ENCODE measurements at places on chromosomes 7 and 10.

GRCh38 chr10:5491477-5491876 is 7.9 kb downstream of the CALML5 start:
- no peaks in the 10 kb centered on the region for H3K36me3 ChIP-seq
- H3K27ac ChIP-seq: no peak overlapping the region
- DNase-seq: no peak
- H3K4me1 ChIP-seq: peaks cover 16% of the 10 kb centered on the region

- H3K27me3 ChIP-seq: no peaks in the 10 kb centered on the region
- H3K36me3 ChIP-seq: no peaks in the 10 kb centered on the region
- H3K4me3 ChIP-seq: no peak overlapping the region
- no peak for DNase-seq
- no peak overlapping the region for H3K27ac ChIP-seq
Observed at GRCh38 chr10:29828956-29829355, 194.2 kb upstream of the SVIL start.

- H3K4me3 ChIP-seq: no peak overlapping the region
Observed at GRCh38 chr7:90312745-90313144, 8.4 kb downstream of the FAM237B start.

DNA sequence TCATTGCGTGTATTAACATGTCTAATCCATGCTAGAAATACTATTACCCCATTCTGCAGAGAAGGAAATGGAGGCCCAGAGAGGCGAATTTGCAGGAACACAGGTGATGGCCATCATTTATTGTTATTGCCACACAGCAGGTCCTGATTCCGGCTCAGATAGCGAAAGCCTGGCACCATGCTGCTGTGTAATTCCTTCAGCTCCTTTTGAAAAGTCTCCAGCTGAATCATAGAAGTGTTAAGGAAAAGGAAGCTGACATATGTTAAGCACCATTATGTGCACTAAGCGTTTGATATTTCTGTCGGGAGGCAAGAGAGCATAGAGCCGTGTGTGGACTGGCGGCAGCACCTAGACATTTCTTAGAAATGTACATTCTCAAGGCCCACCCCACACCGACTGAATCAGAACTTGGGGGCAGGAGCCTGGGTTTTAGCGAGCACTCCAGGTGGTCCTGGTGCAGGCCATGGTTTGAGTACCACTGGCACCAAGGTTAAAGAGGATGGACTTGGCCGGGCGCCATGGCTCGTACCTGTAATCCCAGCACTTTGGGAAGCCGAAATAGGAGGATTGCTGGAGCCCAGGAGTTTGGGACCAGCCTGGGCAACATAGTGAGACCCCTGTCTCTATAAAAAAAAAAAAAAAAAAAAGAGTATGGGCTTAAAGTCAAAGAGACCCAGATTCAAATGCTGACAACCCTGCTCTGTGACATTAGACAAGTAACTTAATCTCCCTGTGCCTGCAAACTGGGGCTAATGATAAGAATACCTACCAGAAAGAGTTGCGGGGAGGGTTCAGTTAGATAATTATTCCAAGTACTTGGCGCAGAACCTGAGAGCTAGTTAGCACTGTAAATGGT is 52.2 kb downstream of the UNC5B start:
- H3K4me3 ChIP-seq: no peak overlapping the region
- no peak for DNase-seq
- H3K27ac ChIP-seq: no peak overlapping the region
- H3K36me3 ChIP-seq: no peaks in the 10 kb centered on the region
- H3K4me1 ChIP-seq: peaks cover 36% of the 10 kb centered on the region

DNA sequence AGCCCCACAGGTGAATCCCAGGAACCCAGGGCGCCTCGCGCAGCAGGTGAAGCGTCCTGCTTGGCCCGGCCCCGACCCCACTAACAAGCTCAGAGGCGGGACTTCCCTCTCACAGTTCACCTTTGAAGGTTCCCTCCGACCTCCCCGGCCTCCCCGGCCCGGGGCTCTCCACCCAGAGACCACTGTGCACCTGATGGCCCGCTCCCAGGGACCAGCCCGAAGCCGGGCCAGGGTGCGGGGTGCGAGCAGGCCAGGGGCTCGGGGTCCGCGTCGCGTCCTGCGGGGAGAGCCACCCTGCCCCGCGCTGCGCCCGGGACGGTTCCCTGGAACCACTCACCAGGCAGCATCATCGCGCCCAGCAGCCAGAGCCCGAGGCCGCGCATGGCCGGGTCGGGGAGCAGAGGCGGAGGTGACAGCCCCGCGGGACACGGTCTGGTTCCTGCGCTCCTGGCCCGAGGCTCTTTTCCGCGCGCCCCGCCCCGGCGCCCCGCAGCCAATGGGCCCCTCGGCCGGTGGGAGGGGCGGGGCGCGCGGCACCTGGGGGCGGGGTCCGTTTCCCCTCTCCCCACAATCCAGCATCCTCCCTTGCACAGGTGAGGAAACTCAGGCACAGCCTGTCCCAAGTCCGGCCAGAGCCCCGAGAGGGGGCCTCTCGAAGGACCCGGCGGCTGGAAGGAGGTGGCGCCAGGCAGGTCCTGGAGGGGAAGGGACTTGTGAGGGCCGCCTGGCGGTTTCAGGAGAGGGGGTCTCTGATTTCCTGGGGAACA is at the start of gene ADAM8:
TSS of gene ADAM8 (minus strand) at position 434 of the 767 bp plus-strand sequence. CDS start at position 383, 51 bp downstream.
- DNase-seq: no peak
- H3K27me3 ChIP-seq: peaks cover 16% of the 10 kb centered on the region
- peaks cover 49% of the 10 kb centered on the region for H3K4me1 ChIP-seq
- no peak within 1 kb of the TSS for H3K27ac ChIP-seq
- peak within 1 kb of the TSS; percentile 39 for H3K4me3 ChIP-seq
- H3K36me3 ChIP-seq: peaks cover 27% of the 10 kb centered on the region

DNA sequence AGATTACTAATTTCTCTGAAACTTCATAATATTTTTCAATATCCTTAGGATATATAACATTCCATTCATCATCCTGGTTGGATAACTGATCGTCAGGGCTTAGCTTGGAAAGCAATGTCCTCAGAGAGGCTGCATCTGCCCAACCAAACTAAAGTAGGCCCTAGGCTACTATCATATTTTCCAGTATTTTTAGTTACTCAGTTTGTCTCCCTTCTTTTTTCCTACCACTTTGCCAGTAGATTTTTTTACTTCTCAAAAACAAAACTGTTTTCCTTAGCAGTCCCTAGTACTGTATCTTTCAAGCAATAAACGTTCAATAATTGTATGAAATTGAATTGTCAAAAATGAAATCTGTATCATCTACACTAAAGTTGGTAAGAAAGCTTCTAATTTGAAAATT is 452.0 kb downstream of the TFEC start:
- H3K4me1 ChIP-seq: no peaks in the 10 kb centered on the region
- no peak overlapping the region for H3K27ac ChIP-seq
- DNase-seq: no peak
- H3K27me3 ChIP-seq: no peaks in the 10 kb centered on the region
- H3K36me3 ChIP-seq: no peaks in the 10 kb centered on the region

DNA sequence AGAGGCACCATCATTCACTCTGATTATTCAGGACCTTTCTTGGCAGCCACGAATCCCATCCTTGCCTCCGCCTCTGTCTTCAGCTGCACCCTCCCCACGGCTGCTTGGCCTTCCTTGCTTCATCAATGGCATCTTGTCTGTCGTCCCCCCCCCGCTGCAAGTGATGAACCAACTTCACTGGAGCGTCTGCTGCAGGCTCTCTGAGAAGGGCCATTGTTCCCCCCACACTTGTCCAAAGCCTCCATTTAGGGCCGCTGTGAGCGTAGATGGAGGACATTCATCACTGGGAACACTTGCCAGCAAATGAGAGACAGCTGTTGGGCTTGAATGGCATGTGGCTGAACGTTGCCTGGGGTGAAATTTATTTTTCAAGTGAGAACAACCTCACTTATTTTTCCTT is 20.1 kb downstream of the AFAP1L2 start:
- no peak for DNase-seq
- peaks cover 16% of the 10 kb centered on the region for H3K4me1 ChIP-seq

Measured in suprapubic skin (tissue), 4 donors.